ENCODE measurements at places on chromosomes 4 and X.

DNA sequence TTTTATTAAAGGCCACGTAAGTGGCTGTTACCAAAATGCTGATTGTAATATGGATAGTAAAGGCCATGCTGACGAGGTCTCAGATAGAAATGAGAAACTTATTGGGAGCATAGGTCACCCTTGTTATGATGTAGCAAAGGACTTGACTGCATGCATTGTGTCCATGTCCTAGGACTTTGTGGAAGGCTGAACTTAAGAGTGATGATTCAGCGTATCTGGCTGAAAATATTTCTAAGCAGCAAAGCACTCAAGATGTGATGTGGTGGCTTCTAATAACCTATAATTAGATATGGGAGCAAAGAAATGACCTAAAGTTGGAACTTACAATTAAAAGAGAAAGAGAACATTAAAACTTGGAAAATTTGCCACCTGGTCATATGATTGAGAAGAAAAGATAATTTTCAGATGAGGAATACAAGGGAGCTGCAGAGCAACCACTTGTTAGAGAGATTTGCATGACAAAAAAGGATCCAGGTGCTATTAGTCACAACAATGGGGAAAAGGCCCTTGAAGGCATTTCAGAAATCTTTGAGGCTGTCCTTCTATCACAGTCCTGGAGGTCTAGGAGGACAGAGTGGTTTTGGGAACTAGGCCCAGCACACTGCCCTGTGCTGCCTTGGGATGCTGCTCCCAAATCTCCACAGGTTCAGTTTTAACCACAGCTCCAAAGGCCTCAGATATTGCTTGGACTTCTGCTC, 793.7 kb upstream of the LCORL start:
- DNase-seq: no peak

GRCh38 chr4:188076169-188076568, 33.2 kb downstream of the TRIML2 start:
- DNase-seq: no peak

GRCh38 chr4:2290488-2290887, 28.6 kb upstream of the MXD4 start:
- no peak for DNase-seq

DNA sequence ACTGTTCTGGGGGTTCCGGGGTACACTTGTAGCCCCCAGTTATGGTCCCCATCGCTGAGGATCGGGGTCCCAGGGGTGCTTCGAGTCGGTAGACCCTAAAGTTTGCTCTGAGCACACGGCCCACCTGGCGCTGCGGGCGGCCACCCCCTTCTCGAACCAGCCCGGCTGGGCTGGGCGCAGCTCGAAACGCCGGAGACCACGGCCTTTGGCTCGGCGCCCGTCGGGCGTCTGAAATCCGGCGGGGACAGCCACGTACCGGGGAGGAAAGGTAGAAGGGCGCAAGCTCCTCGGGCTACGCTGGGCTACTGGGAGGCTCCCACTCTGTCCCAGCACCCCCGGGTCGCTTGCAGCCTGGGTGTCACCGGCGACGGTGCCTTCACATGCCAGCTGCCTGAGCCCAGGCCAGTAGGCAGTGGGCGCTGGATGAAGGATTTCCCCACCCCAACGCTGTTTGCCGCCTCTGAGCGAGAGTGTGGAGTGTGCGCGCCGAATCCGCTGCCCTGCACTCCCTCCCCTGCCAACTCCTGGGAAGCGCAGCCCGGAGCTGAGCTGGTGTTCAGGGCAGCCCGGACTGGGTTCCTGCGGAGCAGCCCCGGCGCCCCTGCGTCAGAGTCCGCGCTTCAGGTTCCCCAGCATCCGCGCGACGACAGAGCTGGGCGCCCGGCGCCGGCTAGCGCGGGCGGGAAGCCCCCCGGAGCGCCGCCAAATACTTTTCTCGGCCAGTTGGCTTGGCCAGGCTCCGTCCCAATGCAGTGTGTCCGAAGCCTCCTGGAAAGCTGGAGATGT, 637 bp downstream of the MAMLD1 start:
- DNase-seq: no peak

GRCh38 chrX:21806691-21807090, 32.7 kb upstream of the MBTPS2 start:
- no peak for DNase-seq

- DNase-seq: no peak
These were observed 209.7 kb upstream of the RADX start for GRCh38 chrX:106401965-106402559.

DNA sequence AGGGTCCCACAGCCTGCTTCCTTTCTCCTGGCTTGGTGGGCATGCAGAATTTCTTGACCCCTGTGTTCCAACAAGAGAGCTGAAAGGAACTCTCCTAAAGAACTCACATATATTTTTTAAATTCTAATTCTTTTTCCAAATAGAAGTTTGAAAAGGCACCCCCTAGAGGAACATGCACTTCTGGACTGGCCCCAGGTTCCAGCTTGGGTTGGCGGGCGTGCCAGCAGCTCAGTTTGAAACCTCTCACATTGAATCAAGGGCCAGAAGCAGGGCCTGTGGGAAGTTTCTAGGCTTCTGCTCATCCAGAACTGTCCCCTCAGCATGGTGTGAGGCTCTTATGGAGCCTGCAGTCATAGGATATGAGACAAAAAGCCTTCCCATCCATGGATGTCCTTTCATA, 132.6 kb downstream of the ATG4A start:
- no peak for DNase-seq

GRCh38 chrX:154827194-154828015, 7.1 kb downstream of the SMIM9 start:
- no peak for DNase-seq

DNA sequence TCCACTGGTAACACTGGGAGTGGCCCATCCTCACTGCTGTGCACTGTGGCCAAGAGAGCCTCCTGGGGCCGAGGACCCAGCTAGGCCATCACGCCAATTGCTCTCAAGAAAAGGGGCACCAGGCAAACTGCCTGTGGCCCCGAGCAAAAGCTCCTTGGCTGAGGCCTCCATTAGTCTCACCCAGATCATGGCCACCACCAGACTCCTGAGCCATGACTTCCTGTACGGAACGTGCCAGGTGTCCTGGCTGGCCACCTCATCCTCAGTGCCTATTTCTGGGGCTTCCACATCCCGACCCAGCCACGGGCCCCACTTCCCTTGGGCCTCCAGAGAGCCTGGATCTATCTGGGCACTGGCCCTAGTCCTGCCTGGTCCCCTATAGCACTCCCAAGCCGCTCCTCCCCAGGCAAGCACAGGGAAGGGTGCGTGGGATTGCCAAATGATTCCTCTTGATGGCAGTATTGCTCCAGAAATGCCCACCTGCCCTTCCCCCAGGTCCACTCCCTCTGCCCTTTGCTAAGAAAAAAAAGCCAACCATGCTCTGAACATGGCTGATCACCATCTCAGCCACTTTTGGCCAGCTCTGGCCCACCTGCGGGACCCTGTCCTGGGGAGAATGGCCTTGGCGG, 212.6 kb upstream of the AGTR2 start:
- no peak for DNase-seq

GRCh38 chrX:71637253-71637618, 18.9 kb upstream of the CXCR3 start:
- DNase-seq: no peak

DNA sequence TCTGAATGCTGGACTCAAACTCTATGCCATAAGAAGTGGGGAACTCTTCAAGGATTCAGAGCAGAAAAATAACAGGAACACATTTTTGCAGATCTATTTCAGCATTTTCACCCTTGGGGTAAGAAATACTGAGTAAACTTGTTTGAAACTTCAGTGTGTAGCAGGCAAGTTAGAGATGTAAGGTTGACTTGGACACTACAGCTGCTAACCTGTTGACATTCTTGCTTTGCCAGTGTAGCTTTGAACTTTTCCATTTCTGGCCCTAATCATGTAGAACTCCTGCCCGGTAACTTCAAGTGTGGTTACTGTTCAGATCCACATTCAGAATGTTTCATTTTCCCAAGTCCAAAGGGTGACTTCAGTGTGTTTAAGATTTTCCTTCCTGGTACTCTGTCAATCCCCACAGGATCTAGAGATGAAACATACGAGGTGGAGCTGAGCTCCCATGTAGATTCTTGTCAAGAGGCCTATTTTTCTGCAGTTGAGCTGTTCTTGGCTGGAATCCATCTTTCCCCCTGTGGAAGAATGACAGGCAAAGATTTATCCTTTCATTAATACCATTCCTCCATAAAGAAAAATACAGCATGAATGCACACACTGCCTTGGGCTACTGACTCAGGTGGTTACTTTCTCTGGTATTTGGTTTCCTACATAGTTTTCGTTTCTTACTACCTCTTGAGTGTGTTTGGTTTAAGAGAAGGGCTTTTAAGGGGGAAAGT, 34.1 kb downstream of the FHDC1 start:
- DNase-seq: no peak

- DNase-seq: no peak
These were observed 97.8 kb downstream of the DOCK11 start for GRCh38 chrX:118593407-118593806.

GRCh38 chr4:82501154-82501442, 60.7 kb downstream of the TMEM150C start:
- no peak for DNase-seq

GRCh38 chr4:145351162-145351561, 130.5 kb upstream of the SMAD1 start:
- DNase-seq: no peak

DNA sequence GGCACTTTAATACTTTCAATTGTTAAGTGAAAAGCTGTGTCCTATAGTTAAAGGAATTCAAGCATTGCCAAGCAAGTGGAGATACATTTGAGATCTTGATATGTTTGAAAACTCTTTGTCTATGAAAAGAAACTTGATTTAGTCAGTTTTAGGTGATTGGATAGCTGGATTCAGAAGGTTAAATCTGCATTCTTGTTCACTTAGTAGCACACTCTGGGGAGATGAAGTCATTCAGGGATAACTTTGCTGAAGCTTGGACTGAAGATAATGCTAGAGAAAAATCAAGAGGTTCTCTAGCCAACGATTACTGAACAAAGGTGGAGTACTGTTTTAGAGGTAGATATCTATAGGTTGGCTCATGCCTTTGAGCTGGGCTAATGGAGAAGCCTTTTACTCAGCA, 90.6 kb downstream of the DCAF8L2 start:
- no peak for DNase-seq

- DNase-seq: no peak
These were observed 80.3 kb downstream of the SYTL5 start for GRCh38 chrX:38086451-38087215.

DNA sequence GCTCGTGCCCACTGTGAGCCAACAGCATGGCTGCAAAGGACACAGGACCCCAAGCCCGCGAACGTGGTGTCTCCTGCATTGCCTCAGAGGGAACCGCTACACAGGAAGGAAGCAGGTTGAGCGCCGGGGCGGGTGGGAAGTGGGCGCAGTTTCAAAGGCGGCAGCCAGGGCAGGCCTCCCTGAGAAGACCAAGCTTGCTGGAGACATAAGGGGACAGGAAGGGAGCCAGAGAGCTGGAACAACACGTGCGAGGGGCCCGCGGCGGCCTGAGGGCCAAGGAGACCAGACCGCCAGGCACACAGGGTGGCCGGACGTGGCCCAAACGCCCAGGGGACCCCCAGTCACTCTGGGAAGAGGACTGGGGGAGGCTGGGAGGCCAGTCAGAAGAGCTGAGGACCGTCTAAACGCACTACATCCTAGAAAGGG, 32.0 kb downstream of the CTBP1 start:
- DNase-seq: no peak

DNA sequence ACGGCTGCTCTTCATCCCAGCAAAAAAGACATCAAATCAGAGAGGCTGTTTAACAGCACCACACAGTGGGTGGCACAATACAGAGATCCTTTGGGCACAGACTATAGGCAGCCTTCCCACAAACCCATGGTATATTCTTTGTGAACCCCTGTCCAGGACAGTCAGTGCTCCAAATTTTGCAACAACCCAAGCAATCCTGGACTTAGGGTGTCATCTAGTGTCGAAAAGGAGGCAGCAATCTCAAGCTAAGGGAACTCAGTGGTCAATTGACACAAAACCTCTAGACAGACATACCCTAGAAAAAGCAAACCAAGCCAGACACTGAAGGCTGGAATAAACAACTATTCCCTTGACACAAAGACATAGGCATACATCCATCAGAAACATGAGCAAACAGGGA, 137.4 kb downstream of the BMP15 start:
- no peak for DNase-seq

GRCh38 chrX:81195712-81196111, 6.0 kb downstream of the HMGN5 start:
- DNase-seq: no peak

DNA sequence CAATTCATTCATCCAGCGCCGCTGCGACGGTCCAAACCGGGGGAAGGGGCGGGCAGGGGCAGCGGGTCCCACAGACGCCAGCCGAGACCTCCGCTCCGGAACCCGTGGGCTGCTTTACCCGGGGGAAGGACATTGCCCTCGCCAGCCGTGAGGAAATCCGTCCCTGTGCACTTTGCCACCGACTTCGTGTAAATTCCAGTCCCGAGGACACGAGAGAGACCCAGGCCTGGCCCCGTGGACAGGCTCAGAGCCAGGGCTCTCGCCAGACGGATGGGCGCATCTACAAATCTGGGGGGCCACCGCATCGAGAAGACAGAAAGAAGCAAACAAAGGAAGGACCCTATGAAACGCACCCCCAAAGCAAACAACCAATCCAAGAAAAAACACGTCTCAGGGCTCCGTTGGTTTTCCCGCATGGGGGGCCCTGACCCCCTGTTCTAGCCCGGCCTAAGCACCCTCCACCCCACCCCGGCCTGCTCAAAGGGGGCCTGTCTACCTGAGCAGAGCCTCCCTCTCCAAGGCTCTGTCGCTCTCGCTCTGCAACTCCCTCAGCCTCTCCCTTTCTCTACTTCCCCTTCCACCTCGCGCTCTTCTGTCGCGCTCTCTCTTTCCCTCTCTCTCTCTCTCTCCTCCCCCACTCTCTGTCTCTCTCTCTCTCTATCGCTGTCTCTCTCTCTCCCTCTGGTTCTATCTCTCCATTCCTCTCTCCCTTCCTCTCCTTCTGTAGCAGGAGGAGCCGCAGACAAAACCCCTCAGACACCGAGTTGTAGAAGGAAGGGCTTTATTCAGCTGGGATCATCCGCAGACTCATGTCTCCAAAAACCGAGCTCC, 11.3 kb downstream of the FRG2 start:
- DNase-seq: no peak

DNA sequence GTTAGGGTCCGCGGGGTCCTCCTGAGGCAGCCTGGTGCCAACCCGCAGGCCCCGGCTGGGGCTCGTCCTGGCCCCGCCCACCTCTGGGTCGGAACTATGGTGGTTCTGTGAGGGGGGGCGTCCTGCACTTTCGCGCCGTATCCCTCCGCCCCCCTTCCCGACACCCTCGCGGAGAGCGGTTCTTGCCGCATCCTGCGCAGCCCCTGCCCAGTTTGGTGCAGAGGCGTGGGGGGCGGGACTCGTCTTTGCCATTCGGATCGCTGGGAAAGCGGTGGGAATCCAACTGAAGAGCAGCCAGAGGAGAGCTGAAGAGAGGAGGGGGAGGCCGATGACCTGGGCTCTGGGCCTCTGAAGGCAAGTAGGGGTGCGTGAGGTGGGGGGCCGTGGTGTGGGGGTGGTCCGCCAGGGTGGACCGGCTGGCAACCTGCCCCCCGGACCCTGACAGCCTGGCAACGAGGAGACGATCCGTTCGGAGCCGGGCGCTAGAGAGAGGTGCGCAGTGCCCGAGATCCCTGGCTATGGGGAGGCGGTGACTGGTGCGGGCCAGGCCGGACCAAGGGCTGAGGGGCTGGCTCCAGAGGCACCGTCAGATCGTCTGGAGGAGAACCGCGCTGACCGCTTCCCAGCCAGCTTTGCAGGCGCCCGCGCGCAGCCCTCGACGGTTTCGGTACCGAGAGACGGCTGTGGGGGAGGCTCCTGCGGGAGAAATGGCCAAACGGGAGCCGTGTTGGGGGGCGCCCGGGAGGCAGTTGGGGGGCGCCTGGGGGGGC, at the start of gene GPRASP1:
Gene GPRASP1 (plus strand): TSS at position 242 of the 770 bp plus-strand sequence. CDS start 2,431 bp downstream, outside the sequence.
- no peak for DNase-seq

Data from urinary bladder (tissue), 4 donors.